ENCODE measurements at places on chromosomes 7 and 10.

- no peak for DNase-seq
These were observed 9.9 kb downstream of the FAM204A start for GRCh38 chr10:118332236-118332635.

DNA sequence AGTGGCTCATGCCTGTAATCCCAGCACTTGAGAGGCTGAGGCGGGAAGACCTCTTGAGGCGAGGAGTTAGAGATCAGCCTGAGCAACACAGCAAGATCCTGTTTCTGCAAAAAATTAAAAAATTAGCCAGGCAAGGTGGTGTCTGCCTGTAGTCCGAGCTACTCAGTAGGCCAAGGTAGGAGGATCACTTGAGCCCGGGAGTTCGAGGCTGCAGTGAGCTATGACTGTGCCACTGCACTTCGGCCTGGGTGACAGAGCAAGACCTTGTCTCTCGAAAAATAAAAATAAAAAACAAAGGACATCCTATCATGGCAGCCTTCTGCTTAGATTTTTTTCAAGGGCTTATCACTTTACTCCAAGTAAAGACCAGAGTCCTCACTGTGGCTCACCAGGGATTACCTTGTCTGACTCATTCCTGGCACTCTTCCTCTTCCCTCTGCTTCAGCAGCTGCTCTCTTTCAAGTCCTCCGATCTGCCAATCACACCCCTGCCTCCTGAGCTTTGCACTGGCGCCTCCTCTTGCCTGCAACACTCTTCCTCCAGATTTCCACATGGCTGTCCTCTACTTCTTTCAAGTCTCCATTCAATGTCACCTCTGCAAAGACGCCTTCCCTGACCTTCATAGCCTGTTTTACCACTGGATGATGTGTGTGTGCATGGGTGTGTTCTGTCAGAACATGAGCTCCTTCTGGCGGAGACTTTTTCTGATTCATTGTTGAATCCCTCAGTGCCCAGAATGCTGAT lies 7.7 kb downstream of the PRTFDC1 start:
- peak; percentile 92 for DNase-seq

GRCh38 chr10:69102440-69102839 lies 14.5 kb downstream of the SRGN start:
- no peak for DNase-seq

DNA sequence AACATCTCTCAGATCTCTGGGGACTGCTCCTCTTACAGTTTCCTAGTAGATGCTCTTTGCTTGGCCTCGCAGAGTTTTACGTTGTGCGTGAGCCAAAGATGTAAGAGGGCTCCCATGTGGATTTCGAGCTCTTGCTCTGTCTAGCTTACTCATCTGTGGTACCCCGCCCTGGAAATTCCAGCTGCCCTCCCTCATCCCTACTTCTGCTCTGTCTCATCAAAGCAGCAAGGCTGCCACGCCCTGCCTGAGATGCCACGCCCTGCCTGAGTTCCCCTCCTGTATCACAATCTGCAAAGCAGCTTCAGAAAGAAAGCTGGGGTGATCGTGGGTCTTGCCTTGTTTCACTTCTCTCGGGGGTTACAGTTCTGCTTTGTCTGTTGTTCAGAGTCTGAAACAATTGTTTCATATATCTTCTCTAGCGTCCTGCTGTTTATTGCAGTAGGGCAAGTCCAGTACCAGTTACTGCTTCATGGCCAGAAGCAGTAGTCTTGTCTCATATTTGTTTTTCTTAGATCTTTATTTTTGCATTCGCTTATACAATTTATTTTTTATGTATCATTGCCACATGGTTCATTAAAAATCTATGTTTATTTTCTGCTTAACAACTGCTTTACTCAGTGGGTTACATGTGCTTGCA lies 36.1 kb upstream of the CCNY start:
- peak; percentile 89 for DNase-seq

- DNase-seq: no peak
These were observed 4.6 kb downstream of the HSPA12A start for GRCh38 chr10:116737627-116738327.

- no peak for DNase-seq
These were observed 12.7 kb upstream of the ABCC2 start for GRCh38 chr10:99769706-99770105.

GRCh38 chr7:73885975-73886798 lies 25.2 kb downstream of the TMEM270 start:
- DNase-seq: no peak

- peak; percentile 67 for DNase-seq
These were observed 18.4 kb upstream of the CCDC71L start for GRCh38 chr7:106679153-106679931.

DNA sequence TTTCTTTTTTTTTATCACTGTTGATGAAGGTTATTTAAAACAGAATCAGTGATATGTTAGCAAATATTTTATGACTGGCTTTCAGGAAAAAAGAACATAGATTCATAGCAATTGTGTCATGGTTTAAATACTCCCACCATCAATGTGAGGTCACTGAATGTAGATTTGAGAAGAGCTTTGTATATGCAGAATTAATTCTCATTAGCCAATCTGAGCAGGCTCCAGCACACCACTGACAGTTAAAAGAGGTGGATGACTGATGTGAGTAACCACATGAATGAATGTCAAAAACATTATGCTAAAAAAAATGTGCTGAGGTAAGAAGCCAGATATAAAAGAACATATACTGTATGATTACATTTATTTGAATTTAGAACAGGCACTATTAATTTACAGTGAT lies 174.8 kb upstream of the KAT6B start:
- DNase-seq: no peak

DNA sequence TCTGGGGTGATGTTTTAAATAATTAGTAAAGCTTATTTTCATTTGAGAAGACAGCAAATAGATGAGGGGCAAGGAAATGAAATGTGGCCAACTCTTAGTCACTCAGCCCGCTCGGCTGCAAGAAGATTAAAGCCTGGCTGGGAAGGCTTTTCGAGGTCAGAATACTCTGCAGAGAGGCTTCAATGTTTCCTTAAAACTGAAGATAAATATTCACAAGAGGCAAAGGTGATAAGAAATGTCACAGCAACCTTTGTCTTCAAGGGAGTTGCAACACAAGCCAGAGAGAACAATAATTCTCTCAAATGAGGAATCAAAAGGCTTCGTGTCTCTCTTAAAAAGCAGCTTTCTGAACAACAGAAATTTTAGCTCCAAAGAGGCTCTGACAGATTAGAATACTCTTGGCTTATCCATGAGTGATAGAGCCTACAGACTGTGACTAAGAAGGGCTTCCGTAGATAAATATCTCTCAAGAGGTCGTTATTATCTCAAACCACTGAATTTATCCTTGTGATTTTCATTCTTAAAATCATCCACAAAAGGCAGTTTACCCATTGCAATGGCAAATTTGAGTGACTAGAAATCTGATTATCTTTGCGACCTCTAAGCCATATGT lies 92.5 kb downstream of the KLF6 start:
- DNase-seq: no peak

DNA sequence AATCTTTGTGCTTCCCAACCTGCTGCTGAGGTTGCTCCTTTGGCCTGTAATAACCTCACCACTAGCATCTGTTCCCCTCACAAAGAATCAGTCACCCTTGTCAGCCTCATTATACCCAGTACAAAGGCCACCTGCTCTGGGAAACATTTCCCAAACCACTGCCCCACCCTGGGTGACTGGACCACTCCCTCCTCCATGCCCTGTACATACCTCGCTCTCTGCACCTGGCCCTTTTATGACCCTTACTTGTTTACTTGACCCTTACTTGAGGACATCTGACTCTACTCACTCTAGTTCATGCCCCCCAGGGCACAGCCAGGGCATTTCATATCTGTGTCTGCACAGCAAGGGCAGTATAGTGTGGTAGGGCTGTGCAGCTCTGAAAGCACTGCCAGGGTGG lies 21.4 kb upstream of the AOC1 start:
- no peak for DNase-seq

All from LHCN-M2 (cell line).